Midbrain (tissue), 1 donor: ENCODE measurements at places on chromosomes 5 and 9.

DNA sequence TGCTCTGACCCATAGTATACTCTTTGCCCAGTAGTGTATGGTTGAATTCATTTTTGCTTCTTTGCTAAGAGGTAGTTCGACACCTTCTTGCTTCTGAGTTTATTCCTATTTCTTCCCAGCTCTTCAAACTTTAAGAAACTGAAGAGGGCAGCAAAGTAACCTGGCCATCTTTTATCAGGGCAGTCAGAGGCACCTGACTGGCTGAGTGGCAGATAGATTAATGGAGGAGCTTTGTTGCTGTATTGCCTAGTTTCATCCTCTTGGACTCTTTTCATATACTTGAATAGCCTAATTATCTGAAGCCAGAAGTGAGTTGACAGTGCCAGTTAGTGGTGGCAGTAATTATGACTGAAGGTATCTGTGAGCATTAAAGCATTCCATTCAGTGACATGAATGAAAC, 82.5 kb downstream of the UHRF2 start:
- DNase-seq: no peak

- no peak for DNase-seq
These were observed 163.9 kb downstream of the ZNF608 start for GRCh38 chr5:124582561-124582840.

DNA sequence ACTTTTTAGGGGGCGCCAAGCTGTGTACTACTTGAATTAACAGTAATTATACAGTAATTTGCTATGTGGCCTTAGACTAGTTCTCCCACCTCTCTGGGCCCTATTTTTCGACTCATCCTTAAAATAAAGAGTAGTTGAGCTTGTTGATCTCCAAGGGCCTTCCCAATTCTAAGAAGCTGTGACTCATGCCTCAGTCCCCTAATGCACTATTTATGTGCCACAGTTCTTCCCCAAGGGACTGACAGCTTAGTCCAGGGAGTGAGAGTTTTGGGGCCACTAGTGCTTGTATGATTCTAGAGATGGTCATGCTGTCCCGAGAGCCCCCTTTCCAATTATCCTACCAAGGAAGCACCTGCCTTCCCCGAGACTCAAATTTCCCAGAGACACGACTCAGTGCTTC, 149.7 kb downstream of the PAPPA start:
- no peak for DNase-seq

DNA sequence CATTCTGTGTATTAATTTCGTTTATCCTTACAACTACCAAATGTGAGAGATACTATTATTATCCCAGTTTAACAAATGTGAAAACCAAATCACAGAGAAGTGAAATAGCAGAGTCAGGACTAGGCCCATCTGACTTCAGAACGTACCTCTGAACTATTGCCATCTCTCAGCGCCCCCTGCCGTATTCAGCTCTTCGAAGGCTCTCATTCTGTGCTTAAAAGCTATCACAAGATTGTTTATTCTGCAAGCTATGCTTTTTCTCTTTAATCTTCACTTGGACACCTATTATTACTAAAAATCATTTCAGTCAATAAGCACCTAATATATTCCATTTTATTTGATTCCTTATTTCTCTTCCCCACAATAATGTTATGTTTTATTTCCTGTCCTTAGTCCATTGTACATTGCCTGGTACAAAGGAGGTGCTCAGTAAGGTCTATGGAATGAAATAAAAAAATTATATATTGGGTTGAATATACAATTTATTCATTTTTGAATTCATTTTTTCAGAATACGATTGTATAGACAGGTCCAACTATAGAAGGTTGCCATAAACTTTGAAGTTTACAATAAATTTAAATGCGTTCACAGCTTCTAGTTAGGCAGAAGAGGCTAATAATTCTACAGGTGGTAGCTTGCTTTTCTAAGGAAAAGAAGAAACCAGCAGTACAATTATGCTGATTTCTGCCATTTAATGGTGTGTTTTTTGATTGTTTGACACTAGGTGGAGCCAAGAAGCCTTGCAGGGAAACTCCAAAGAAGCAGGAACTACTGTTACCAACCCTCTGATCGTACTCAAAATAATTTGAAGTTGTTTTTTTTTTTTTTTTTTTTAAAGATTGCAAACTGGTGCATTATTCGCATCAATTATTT, 202.2 kb upstream of the DMRTA1 start:
- DNase-seq: peak; percentile 22

DNA sequence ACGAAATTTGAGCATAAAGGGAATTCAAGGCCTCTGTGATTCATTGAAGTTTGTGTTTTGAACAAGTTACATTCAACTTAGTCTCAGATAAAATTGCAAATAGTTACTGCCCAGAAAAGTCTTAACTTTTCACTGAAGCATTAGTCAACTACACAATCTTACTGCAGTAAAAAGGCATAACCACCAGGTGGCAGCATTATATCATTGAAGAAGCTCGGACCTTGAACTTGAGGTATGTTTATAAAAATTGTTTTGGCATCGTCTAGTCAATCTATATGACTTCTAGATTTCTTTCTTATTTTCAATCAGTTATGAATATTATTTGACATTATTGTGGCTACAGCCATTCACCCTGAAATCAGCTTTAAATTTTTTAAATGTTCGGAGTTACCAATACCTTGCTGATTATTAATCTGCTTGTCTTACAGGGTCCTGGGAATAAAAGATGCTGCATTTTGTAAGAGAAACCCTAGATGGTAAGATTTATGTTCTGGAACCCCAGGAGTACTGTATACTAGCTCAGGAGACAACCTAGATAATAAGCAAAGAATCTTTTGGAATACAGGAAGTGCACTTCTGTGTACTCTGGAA, 83.9 kb upstream of the GRAMD2B start:
- peak; percentile 66 for DNase-seq

GRCh38 chr5:122498163-122498562, 186.1 kb downstream of the SNCAIP start:
- DNase-seq: peak; percentile 44

GRCh38 chr5:116011046-116011445, 21.2 kb upstream of the ARL14EPL start:
- no peak for DNase-seq

DNA sequence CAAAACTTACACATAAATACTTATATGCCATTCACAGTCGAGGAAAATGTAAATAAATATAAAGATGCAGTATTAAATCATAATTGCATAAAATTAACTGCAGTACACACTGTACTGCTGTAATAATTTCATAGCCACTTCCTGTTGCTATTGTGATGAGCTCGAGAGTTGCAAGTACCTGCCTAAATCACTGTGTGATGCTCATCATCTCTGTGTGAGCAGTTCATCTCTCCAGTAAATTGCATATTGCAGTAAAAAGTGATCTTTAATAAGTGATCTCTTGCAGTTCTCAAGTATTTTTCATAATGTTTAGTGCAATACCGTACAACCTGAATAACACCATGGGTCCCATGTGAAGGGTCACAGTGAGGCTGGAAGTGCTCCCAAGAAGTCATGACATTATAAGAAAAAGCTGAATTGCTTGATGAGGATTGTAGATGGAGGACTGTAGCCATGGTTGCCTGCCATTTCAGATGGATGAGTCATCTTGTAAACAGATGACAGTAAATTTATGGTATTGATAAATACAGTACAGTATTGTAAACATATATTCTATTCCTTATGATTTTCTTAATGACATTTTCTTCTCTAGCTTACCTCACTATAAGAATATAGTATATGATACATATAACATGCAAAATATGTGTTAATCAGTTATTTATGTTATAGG, 34.9 kb downstream of the SYK start:
- no peak for DNase-seq

DNA sequence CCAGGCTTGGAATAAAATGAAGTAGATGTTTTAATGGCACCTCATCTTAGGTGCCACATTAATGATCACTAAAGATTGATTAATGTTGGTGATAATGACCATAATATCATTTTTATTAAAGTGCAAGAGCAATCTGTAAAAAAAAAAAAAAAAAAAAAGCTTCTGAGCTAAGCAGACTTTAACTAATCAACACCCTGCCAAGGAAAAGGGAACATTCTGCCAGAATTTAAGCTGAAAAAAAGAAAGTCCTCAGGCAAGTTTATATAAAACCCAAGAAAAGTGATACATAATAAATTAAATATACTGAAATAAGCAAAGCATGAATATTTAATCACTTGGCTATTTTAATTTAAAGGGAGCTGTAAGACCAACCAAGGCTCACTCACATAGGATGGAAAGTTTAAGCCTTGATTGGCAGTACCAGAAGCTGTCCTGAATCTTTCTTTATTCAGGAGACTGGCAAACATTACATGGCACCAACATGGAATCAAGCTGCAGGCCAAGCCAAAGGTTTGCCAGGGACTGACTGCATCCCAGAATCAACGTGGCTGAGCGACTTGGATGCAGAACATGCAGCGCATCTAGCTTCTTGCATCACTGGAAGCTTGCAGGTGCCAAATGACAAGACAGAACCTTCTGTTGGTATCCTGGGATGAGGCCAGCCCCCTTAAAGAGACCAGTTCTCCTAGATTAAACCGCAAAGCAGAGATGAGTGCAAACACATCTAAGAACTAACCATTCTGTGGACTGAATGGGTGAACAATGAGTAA, 413.6 kb downstream of the ENC1 start:
- DNase-seq: no peak

DNA sequence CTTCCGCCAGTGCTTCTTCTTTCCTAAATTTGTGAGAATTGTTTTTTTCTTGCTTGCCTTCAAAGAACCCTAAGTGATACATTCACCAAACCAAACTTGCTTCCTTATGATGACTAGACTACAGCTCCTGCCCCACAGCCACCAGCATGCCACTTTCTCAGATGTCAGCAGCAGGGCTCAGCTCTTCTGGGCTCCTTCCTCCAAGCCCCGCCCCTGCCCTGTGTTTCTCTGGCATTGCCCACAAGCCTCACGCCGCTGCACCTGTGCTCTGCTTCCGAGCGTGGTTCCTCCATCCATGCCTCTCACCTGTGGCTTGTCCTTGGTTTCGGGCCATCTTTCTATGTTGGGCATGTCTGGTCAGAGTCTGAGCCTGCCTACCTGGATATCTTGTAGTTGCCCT, 10.6 kb downstream of the UNC5A start:
- no peak for DNase-seq

DNA sequence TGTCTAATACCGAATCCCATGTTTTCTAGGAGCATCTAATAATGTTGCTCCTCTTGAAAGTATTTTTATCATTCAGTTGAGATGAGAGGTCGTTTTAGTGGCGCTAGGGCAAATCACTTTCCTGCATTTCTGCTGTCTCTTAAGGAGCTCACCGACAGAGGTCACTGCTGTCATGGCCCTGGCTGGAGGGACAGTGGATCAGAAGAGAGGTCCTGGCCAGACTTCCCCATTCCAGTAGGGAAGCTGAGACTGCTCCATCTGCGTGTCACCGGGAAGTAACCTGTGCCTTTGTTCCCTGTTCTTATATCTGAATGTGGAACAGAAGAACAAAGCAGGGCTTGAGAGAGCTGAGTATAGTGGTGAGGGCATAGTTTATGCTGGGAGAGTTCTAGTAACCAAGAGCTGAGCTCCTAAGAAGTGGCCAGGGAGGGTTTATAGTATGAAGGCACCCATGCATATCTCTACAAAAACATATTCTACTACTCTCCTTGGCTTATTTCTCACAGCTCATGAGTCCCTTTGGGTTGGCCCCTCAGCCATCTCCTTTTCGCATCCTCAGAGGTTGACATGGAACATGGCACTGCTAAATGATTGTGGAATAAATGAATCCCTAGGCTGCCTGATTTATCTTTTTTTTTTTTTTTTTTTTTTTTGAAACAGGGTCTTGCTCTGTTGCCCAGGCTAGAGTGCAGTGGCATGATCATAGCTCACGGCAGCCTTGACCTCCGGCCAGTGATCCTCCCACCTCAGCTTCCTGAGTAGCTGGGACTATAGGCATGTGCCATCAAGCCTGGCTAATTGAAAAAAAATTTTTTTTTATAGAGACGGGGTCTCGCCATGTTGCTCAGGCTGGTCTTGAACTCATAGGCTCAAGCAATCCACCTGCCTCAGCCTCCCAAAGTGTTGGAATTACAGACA, 27.2 kb downstream of the ATP6V0E1 start:
- peak; percentile 71 for DNase-seq

DNA sequence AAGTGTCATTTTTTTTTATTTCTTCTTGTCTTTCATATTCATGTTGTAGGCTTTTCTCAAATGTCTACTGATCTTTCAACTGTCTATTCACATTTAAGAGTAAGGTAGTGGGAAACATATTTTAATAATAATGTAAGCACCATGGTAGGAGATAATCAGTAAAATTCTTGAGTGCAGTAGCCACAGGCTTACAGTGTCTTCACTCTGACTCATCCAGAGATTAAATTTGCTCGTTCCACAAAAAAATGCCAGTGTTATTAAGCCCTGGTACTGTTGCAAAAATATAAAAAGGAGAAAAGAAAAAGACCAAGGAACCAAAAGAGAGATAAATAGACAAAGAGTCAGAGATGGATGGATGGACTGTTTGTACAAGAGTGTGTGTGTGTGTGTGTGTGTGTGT, 43.0 kb downstream of the PARP8 start:
- no peak for DNase-seq

- DNase-seq: no peak
These were observed 192.4 kb upstream of the GHR start for GRCh38 chr5:42230839-42231238.

- no peak for DNase-seq
These were observed 10.1 kb downstream of the IRF1 start for GRCh38 chr5:132480546-132480892.

DNA sequence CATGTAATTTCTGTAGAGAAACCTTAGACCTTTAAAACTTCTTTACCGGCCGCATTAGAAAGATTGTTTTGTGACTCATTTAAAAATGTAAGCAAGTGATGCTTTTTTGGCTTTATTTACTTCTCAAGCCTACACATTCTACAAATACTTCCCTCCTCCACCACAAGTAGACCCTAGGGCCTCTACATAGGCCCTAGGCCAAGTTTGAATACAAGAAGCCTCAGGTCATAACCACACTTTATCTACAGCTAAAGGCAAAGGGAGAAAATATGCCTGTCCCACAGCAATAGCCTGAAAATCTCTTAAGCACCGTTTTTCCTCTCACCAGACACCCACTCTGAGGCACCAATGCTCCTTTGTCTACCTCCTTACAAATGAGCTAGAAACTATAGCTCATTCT, 53.9 kb downstream of the CSNK1A1 start:
- DNase-seq: no peak

GRCh38 chr9:27864644-27865438, 291.6 kb upstream of the C9orf72 start:
- no peak for DNase-seq

- no peak for DNase-seq
These were observed 1.9 kb downstream of the NPDC1 start for GRCh38 chr9:137044037-137044436.

- no peak for DNase-seq
These were observed 357.7 kb downstream of the ARRDC3 start for GRCh38 chr5:91025449-91025848.

GRCh38 chr9:110142253-110142652, 65.7 kb downstream of the C9orf152 start:
- DNase-seq: no peak

GRCh38 chr9:107819772-107820565, 330.4 kb upstream of the KLF4 start:
- no peak for DNase-seq

DNA sequence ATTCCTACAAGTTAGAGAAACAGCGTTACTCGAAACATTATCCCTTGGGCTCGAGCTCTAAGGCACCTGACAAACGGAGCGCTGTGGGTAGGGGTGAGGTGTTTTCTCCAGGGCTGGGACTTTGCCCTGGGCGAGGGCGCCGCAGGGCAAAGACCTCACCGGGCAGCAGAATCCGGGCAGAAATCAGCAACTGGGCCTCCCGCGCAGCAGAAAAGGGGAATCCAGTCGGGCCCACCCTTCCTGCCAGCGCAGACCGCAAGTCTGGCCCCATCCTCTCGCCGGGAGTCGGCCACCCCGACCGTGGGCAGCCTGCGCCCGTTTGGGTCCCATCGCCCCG, 430 bp upstream of the MSH3 start:
- no peak for DNase-seq
